Fibroblast of lung (primary cell): ENCODE measurements at places on chromosomes 1 and 21. TPM values are rescaled to one million over a fixed set of nuclear protein-coding genes. Genes with fewer than 3 reads are reported as not detected.

DNA sequence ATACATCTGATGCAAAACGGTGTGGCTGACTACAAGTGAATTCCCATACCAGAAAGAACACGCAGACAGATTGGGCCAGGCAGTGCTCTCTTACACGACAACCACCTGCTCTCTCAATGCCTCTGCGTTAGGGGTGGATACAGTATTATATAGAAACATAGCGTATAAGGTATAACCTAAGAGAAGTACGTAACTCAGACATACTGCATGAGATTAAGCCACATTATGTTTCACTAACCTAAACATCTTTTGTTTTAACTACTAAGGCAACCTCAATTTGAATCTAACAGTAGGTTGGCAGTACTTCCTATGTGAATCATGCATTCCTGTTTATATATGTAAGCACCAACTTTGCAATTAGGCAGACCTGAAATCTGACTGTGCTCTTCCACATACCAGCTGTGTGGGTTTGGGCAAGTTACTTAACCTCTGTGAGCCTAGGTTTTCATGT is 58.1 kb upstream of the COA6 start:
- DNase-seq: peak; percentile 35

The EPB41 gene
- polyA plus RNA-seq: 7.4 TPM in 2 replicates

The KCNE2 gene
- polyA plus RNA-seq: not detected in 2 replicates

GRCh38 chr1:48123647-48124046 is 98.9 kb upstream of the SLC5A9 start:
- DNase-seq: no peak

DNA sequence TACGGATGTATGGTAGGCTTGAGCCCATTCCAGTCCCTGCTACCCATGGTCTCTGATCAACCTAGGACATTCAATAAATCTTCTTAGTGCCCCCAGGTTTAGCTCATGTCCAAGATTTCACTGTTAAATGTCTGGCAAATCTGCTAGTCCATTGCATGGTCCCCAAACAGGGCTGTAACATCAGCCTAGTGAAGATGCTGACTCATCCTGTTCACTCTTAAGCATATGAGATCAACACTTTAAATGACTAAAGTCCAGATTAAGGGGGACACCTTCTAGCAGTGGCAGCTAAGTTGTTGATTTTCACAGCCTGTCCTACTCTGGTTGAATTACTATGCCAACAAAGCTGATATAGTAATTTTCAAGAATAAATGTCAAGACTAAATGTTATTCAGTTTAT is 46.5 kb upstream of the NUF2 start:
- DNase-seq: peak; percentile 44

DNA sequence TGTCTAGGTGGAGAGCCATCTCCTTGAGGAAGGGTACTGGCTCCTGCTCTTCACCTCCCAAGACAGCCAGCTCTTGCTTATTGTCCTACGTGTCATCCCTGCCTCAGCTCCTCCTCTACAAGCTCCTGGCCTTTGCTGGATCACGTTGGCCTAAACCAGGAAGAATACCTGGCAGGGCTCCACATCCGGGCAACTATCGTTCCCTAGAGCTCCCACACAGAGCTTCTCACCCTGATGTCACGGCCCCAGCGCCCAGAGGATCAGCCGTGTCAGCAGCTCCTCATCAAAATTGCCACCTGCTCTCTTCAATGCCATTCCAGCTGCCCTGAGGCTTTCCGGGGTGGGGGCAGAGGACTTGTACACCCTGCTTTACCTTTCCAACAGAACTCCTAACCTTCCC is 1.9 kb upstream of the TPM3 start:
- DNase-seq: no peak

DNA sequence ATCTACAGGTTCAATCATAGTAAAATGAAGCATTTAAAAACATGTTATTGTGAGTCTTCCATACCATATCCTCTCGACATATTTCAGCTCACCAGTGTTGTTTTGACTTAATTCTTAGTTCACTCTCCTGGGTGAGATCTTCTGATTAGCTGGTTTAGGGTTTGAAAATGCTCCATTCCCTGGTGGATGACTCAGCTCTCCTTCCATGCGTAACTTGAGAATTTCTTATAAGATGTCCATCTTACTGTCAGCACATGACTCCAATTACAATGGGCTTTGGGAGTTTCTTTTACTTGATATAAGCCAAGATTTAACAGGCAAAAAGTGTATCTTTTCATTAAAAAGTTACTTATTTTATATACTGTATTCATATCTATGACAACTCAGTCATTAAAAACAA is 476.5 kb downstream of the BRINP3 start:
- DNase-seq: peak; percentile 52

The CSMD2 gene
- polyA plus RNA-seq: 2.2 and 5.7 TPM in 2 replicates

The AP4B1 gene
- 16.8 TPM in 2 replicates for polyA plus RNA-seq

- DNase-seq: no peak
Observed at GRCh38 chr1:32352831-32353383, 9.4 kb downstream of the FAM229A start.

GRCh38 chr1:69898403-69898947 is 306.9 kb downstream of the LRRC40 start:
- no peak for DNase-seq

GRCh38 chr1:185593271-185593670 is 140.9 kb upstream of the HMCN1 start:
- no peak for DNase-seq

GRCh38 chr1:58441699-58442098 is 104.8 kb downstream of the OMA1 start:
- DNase-seq: no peak

DNA sequence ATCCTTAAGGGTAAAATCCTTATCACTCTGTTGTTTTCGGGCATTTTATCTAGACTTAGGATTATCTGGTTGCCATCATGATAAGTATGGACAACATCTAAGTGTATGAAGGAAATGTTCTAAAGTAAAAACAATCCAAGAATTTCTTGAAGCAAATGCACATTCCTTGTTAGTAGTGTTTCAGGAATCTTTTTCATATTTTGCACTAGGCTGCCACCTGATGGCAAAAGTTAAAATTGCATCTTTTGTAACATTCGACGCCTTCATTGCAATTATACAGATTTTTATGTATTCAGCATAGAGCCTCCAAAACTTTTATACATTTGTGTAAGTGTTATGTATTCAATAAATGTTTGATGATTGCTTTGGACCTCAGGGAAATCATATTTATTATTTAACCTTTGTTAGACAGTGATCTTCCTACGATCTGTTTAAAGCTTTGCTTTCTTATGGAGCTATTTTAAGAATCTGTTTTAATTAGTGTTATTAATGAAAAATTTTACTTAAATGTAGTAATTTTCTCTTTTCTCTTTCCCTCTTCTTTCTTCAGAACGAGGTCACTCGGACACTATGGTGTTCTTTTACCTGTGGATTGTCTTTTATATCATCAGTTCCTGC is 49.4 kb upstream of the KIAA1614 start:
- DNase-seq: peak; percentile 50

- DNase-seq: no peak
Observed at GRCh38 chr1:1183833-1184775, 10.4 kb downstream of the TTLL10 start.

DNA sequence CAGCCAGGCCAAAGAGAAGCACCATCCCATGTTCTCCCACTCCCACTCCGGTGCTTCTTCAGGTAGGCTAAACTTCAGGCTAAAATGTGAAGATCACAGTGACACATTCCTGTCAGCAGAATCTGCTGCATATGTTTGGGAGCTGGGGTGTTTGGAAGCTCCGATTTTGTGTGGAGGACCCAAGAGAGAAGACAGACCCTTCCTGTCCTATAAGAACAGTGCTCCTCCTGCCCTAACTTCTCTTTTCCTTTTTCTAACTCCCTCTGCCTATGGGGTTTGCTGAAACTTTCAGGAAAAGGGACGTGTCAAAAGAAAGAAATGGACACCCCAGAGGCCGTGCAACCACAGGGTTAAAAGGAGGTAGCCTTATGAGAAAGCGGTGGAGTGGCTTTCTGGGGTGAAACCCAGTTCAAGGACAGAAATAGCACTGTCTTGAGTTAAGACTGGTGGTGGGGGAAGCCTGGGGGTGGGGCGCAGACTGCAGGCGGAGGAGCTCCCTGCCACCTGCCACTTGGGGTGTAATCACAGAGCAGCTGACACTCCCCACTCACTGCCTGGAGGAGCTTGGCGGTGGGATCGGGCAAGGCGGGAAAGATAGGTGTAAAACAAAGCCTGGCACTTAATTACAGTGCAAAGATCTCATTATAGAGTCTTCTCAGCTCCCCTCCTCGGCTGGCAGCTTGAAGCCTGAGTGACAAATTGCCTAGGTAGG is 645 bp upstream of the TLR5 start:
- DNase-seq: no peak

DNA sequence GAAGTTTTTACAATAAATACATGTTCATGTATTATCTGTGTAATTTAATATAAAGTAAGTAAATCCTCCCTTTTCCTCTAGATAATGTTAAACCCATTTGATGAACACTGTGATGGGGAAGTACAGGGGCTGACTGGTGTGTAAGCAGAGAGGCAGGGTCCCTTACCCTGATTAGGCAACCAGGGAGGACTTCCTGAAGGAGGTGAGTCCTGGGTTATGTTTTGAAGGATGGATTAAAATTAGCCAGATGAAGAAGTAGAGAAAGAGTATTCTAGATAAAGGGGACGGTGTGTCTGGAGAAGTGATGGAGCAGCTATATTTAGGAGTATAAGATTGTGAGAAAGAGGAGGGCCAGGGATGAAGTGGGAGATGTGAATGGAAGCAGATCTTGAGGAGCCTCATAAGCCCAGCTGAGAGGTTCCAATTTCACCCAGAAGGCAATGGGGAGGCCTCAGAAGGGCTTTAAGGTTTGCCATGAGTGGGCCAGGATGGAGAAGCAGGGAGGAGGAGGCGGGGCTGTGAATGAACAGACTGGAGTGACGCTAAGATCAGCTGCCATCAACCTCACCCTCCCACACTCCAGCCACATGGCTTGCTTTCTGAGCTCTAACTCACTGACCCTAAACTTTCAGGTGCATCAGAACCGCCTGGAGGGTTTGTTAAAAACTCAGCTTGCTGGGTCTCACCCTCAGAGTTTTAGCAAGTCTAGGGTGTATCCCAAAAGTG is 30.9 kb upstream of the ID3 start:
- no peak for DNase-seq

- no peak for DNase-seq
Observed at GRCh38 chr1:39787468-39787867, 1.2 kb downstream of the BMP8B start.
